SK-N-SH (cell line): ENCODE measurements at places on chromosomes 12 and 14. TPM values are rescaled to one million over a fixed set of nuclear protein-coding genes. Genes with fewer than 3 reads are reported as not detected.
A peak's percentile ranks its signal among the peaks of the same experiment; 100 is the strongest.

Gene CPNE6
- not detected in 2 replicates for polyA plus RNA-seq

DNA sequence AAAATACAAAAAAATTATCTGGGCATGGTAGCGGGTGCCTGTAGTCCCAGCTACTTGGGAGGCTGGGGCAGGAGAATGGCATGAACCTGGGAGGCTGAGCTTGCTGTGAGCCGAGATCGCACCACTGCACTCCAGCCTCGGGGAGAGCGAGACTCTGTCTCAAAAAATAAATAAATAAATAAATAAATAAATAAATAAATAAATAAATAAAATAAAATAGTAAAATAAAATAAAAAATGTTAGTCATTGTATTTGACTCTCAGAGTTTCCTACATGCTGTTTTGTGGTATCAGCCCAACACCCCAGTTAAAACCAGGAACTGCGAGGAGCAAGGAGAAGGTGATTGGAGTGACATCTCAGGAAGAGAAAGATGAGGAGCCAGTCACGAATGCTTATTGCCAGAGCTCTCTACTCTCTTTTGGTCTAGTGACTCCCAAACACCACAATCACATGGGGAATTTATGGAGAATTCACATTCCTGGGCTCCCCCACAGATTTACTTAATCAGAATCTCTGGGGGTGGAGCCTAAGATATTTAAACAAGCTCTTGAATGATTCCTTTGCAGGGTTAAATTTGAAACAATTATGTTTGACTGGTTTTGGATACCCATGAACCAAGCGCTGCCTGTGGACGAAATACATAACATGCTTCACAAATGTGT lies 15.4 kb upstream of the SALL2 start:
- peaks cover 7% of the 10 kb centered on the region; the same call in 1 of the 2 replicates for H3K27me3 ChIP-seq
- H3K4me3 ChIP-seq: no peak overlapping the region
- no peak for DNase-seq
- H3K27ac ChIP-seq: no peak overlapping the region
- no peaks in the 10 kb centered on the region for H3K36me3 ChIP-seq
- H3K4me1 ChIP-seq: peaks cover 3% of the 10 kb centered on the region; the same call in 1 of the 2 replicates

Gene ANG
- 3.6 and 3.9 TPM in 2 replicates for polyA plus RNA-seq

Gene LHX5
- polyA plus RNA-seq: not detected in 2 replicates

Gene PPP4R4
- 2.5 and 3.5 TPM in 2 replicates for polyA plus RNA-seq

Gene ENDOU
- not detected in 2 replicates for polyA plus RNA-seq

DNA sequence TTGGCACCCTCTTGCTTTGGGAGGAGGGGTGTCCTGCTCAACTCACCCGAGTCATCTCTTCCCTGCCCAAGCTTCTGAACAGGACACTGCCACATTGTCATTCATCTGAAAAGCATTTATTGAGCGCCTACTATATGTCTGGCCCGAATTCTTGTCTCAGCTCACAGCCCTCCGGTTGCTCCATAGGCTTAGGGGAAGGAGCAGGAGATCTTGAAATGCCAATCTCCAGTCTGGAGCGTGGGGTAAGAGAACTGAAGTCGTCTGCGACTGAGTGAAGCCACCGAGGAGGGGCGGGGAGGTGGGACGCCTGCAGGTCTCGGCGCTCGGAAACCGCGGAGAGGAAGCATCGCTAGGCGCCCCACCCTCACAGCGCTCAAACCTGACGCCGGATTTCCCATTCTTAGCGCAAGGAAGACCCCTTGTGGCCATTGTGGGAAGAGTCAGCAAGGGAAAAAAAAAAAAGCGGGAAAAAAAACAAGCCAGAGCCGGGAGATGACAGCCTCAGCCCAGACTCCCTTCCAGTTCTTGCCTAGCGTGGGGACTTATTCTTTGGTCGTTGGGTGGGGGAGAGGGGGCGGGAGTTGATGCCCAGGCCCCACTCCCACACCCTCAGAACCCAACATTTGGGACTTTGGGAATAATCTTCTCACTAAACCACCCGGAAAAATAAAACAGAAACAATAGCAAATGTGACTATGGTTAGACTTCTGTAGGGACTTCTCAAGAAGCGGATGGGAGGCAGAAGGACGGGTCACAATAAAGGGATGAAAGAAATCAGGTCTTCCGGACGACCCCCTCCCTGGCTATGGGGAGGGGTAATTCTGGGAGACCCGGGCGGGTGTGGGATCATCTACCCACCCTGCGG lies 28.2 kb upstream of the SMUG1 start:
- no peaks in the 10 kb centered on the region for H3K27me3 ChIP-seq
- H3K36me3 ChIP-seq: no peaks in the 10 kb centered on the region
- DNase-seq: peak; percentile 87
- peak overlapping the region; percentile 62 for H3K4me3 ChIP-seq
- no peak overlapping the region for H3K27ac ChIP-seq

DNA sequence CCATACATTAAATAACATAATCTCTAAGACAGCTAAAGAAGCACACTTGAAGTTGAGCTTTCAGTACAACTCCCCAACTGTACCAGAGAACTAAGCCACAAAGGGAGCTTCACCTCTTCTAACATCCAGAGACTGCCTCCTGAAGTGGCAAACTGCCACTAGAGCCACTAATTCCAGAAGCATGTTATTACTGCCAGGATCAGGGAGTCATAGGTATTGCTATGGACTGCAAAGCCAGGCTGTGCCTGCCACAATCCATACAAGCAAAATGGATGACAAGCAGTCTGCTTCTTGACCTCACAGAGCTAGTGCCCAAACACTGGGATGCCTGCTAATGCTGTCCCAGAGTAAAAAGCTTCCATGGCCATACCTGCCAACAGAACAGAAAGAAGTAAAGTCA lies 160.1 kb downstream of the STXBP6 start:
- H3K4me1 ChIP-seq: no peaks in the 10 kb centered on the region
- no peak for DNase-seq
- H3K27ac ChIP-seq: no peak overlapping the region
- no peaks in the 10 kb centered on the region for H3K27me3 ChIP-seq
- H3K36me3 ChIP-seq: no peaks in the 10 kb centered on the region

GRCh38 chr12:132329720-132330548 lies 545 bp upstream of the GALNT9 start:
- no peak overlapping the region for H3K4me3 ChIP-seq
- no peak overlapping the region for H3K27ac ChIP-seq
- H3K36me3 ChIP-seq: no peaks in the 10 kb centered on the region
- peaks cover 88% of the 10 kb centered on the region for H3K27me3 ChIP-seq
- 0 out of 2 replicates have a peak, but pooled peaks cover 5% of the 10 kb centered on the region for H3K4me1 ChIP-seq

DNA sequence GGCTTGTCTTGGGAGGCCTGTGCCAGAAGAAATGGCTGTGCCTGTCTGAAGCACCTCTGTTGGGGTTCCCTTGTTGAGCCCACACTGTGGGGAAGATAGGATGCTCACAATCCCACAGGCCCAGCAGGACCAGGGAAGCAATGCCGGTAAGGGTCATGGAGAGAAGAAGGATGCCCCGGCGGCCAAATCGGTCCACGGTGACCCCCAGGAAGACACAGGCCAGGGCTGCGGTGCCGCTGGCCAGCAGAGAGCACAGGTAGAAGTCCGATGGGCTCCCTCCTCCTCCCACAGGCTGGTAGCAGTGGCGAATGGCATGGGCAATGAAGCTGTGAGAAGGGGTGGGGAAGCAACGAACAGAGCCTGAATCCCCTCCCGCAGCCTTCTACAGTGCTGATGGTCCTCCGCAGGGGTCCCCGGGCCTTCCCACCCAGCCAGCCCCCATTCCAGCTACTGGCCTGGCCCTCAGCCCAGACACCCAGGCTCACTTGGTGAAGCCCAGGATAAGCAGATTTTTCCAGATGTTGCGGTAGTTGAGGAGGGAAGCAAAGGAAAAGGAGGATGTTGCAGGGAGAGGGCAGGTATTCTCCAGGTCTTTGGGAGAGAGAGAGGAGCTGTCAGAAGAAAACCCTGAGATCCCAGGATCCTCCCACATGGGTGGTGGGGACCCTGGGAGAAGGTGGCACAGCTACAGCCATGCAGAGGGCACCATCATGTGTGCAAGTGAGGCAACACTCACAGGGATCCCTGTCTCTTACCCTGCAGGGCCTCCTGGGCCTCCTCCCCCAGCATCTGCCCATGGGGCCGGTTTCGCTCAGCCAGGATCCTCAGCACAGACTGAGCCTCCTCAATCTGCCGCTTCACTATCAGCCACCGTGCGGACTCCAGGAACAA lies 5.0 kb downstream of the SLC22A17 start:
- H3K4me3 ChIP-seq: no peak overlapping the region
- H3K27me3 ChIP-seq: no peaks in the 10 kb centered on the region
- peaks cover 2% of the 10 kb centered on the region; the same call in 1 of the 2 replicates for H3K36me3 ChIP-seq

DNA sequence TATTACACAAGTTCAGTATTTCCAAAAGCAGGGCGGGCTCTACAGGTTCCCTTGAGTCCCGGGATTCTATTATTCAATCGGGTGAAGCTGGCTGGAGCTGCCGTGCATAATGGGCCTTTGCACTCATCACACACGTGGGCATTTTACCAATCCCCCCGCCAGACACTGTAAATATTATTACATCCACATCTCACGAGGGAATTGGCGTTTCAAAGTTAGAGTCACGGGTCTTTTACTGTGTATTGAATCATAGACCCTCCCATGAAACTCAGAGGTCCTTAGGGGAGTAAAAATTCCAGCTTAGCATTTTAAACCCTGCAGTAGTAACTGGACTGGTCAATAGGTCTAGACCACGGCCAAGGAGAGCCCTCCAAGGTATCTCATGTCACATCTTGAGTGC lies 70.3 kb downstream of the MAP1LC3B2 start:
- H3K27me3 ChIP-seq: no peaks in the 10 kb centered on the region
- no peaks in the 10 kb centered on the region for H3K36me3 ChIP-seq
- H3K27ac ChIP-seq: no peak overlapping the region
- no peak overlapping the region for H3K4me3 ChIP-seq

Gene HOXC6
- 6.1 and 9.1 TPM in 2 replicates for polyA plus RNA-seq

GRCh38 chr12:113154351-113154973 lies 4.9 kb downstream of the CFAP73 start:
- H3K36me3 ChIP-seq: peaks cover 5% of the 10 kb centered on the region
- peaks cover 24% of the 10 kb centered on the region for H3K27me3 ChIP-seq
- peak; percentile 83 for DNase-seq
- peaks cover 5% of the 10 kb centered on the region; the same call in 1 of the 2 replicates for H3K4me1 ChIP-seq
- H3K4me3 ChIP-seq: no peak overlapping the region
- no peak overlapping the region for H3K27ac ChIP-seq

DNA sequence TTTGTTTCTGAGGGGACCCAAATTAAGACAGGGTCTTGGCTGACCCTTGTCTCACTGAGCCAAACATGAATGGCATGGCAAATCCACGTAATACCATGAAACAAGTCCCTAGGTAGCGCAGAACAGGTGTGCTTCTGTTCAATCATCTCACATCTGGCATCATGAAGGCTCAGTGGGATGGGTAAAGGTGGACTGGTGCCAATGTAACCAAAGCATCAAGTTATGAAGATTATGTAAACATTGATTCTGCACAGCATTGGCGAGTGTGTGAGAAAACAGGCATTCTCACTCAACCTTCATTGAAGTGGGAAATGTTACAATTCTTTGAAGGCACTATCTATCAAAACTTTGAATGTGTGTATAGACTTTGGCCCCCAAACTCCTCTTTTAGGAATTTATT lies 41.9 kb downstream of the PTGER2 start:
- H3K36me3 ChIP-seq: no peaks in the 10 kb centered on the region
- H3K4me1 ChIP-seq: peaks cover 23% of the 10 kb centered on the region
- H3K27me3 ChIP-seq: no peaks in the 10 kb centered on the region
- peak overlapping the region; percentile 72 for H3K27ac ChIP-seq

Gene IL31
- not detected in 2 replicates for polyA plus RNA-seq

Gene SLC25A47
- not detected in 2 replicates for polyA plus RNA-seq

Gene RND1
- polyA plus RNA-seq: 0.19 and 0.39 TPM in 2 replicates

- H3K4me3 ChIP-seq: peak overlapping the region; percentile 88
- peaks cover 25% of the 10 kb centered on the region for H3K36me3 ChIP-seq
- peaks cover 40% of the 10 kb centered on the region for H3K4me1 ChIP-seq
- no peaks in the 10 kb centered on the region for H3K27me3 ChIP-seq
Measured at GRCh38 chr12:57523706-57524614, 1.3 kb downstream of the MBD6 start.

- H3K27ac ChIP-seq: peak overlapping the region; percentile 84
- peaks cover 16% of the 10 kb centered on the region; the same call in 1 of the 2 replicates for H3K4me1 ChIP-seq
- DNase-seq: peak; percentile 97
Measured at GRCh38 chr12:53251477-53252348, 16.4 kb upstream of the ESPL1 start.

Gene P2RX2
- polyA plus RNA-seq: 0.03 TPM in 1 of 2 replicates, not detected in the other

Gene GEMIN2
- polyA plus RNA-seq: 8.4 and 13.2 TPM in 2 replicates

Gene OR6S1
- polyA plus RNA-seq: not detected in 2 replicates

Gene CFAP251
- polyA plus RNA-seq: 5.7 and 8.0 TPM in 2 replicates

GRCh38 chr14:32572867-32573150 lies 243.7 kb downstream of the AKAP6 start:
- H3K27me3 ChIP-seq: no peaks in the 10 kb centered on the region
- H3K4me3 ChIP-seq: no peak overlapping the region
- H3K4me1 ChIP-seq: peaks cover 7% of the 10 kb centered on the region

GRCh38 chr14:99892406-99892805 lies 99.2 kb downstream of the EML1 start:
- no peaks in the 10 kb centered on the region for H3K4me1 ChIP-seq
- no peak overlapping the region for H3K4me3 ChIP-seq
- no peak overlapping the region for H3K27ac ChIP-seq
- H3K27me3 ChIP-seq: no peaks in the 10 kb centered on the region
- peaks cover 6% of the 10 kb centered on the region for H3K36me3 ChIP-seq
- no peak for DNase-seq

- no peak overlapping the region for H3K27ac ChIP-seq
- H3K36me3 ChIP-seq: no peaks in the 10 kb centered on the region
- DNase-seq: no peak
- H3K27me3 ChIP-seq: no peaks in the 10 kb centered on the region
Measured at GRCh38 chr12:76921891-76922664, 43.3 kb upstream of the CSRP2 start.

Gene NFE2
- polyA plus RNA-seq: 0.16 and 0.25 TPM in 2 replicates

Gene GSC
- polyA plus RNA-seq: 0.75 and 1.3 TPM in 2 replicates

- no peak overlapping the region for H3K4me3 ChIP-seq
- peaks cover 5% of the 10 kb centered on the region; the same call in 1 of the 2 replicates for H3K4me1 ChIP-seq
- no peak for DNase-seq
- H3K36me3 ChIP-seq: no peaks in the 10 kb centered on the region
- no peak overlapping the region for H3K27ac ChIP-seq
Measured at GRCh38 chr12:102481705-102482425, 1.5 kb upstream of the IGF1 start.

Gene MUCL1
- polyA plus RNA-seq: not detected in 2 replicates

- H3K36me3 ChIP-seq: no peaks in the 10 kb centered on the region
- DNase-seq: no peak
- H3K4me1 ChIP-seq: peaks cover 4% of the 10 kb centered on the region
Measured at GRCh38 chr14:36054353-36055051, 122.0 kb downstream of the PTCSC3 start.

- H3K4me3 ChIP-seq: no peak overlapping the region
- peaks cover 21% of the 10 kb centered on the region; the same call in 1 of the 2 replicates for H3K4me1 ChIP-seq
- DNase-seq: no peak
- no peaks in the 10 kb centered on the region for H3K36me3 ChIP-seq
- H3K27ac ChIP-seq: peak overlapping the region; percentile 3; the same call in 1 of the 2 replicates
Measured at GRCh38 chr12:91177381-91177780, 5.2 kb downstream of the DCN start.

DNA sequence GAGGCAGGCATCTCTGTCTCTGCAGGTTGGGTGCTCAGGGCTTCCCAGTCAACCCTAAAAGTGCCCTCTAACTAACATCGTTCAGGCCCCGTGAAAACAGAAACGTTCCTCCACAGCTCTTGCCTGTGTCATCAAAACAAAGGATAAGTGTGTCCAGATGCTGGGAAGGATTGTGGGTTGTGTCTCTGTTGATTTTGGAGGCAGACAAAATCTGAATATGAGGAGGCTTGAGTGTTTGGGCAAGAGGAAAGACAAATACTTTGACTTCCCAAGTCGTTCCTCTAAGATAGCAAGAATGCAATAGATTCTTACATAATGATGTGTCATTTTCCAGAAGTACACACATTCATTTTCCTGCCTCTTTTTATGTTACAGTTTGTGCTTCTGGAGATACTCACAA lies 52.9 kb downstream of the SERPINA3 start:
- H3K4me3 ChIP-seq: no peak overlapping the region
- no peaks in the 10 kb centered on the region for H3K4me1 ChIP-seq
- DNase-seq: no peak
- H3K36me3 ChIP-seq: no peaks in the 10 kb centered on the region
- H3K27ac ChIP-seq: peak overlapping the region; percentile 49
- no peaks in the 10 kb centered on the region for H3K27me3 ChIP-seq
